ENCODE measurements at places on chromosomes 12 and 14.

GRCh38 chr14:68987653-68988036, 8.5 kb upstream of the ACTN1 start:
- DNase-seq = no peak

- DNase-seq = no peak
These were observed 58.9 kb downstream of the DHRS2 start for GRCh38 chr14:23694949-23695663.

GRCh38 chr14:62455446-62455845, 589.8 kb downstream of the KCNH5 start:
- DNase-seq = no peak

- DNase-seq = no peak
These were observed 50.8 kb downstream of the SLC16A7 start for GRCh38 chr12:59646636-59647035.

GRCh38 chr12:62986844-62987243, 51.9 kb upstream of the PPM1H start:
- DNase-seq = no peak

DNA sequence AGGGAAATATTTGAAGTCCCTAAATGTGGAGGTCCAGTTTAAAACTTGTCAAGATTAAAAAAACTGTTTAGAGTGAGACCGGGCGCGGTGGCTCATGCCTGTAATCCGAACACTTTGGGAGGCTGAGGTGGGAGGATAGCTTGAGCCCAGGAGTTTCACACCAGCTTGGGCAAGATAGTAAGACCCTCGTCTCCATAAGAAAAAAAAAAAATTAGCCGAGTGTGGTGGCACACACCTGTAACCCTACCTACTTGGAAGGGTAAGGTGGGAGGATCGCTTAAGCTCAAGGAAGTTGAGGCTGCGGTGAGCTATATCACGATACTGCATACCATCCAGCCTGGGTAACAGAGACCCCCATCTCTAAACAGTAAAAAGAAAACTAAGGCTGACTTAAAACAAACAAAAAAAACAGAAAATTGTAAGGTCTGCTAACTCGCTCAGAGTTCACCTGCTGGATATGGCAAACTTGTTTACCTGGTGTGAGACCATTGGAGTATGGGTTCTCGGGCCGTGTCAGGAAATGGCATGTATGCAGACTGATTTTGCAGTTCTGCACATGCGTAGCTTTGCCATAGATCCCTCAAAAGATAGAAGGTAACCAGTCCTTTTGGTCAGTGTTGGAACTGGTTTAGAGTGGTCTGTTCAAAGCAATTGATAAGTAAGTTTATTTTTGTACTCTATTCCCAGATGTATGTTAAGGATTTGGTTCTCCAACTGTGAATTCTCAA, 2.1 kb downstream of the RNF10 start:
- DNase-seq = no peak

GRCh38 chr12:89156340-89156739, 196.0 kb downstream of the DUSP6 start:
- no peak for DNase-seq

DNA sequence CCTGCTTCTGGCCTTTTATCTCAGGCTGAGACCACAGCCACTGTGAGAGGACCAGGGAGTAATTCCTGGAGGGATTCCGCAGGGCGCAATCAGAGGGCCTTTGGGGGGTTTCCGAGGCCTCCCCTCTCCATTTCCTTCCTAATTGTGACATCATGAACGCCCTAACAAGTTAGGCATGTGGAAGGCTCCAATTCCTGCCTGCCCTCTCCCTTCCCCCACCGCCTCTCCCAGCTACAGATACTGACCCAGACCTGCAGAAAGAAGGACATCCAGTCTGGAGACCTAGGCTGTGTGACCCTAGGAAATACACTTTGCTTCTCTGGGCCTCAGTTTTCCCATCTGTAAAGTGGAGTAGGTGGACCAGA, 637.9 kb downstream of the MED13L start:
- no peak for DNase-seq

- DNase-seq = no peak
These were observed 36.1 kb downstream of the PPHLN1 start for GRCh38 chr12:42361909-42362646.

GRCh38 chr12:82972624-82973023, 285.9 kb downstream of the TMTC2 start:
- DNase-seq = no peak

DNA sequence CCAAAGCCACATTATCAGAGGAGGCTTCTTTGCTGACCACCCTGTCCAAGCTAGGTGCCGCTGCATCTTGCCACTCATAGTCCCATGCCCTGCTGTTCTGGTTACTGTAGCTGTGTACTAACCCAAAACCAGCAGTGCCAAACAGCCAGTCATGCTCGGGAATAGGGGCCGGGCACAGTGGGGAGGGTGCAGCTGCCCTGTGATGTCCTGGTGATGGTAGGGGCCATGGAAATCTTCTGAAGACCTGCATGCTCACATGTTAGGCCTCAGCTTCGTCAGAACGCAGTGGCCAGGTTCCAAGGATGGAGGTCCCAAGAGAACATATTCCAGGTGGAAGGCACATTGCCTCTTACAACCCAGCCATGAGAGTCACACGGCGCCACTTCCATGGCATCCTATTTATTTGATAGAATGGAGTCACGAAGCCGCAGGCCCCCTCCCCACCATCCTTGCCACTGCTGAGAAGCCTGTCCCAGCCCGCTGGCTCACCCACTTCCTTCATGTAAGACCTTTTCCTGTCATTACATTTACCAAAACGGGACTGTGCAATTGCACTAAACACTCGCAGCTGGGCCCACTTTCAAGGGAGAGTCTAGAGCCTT, 48.5 kb downstream of the FAM222A start:
- DNase-seq = no peak

- no peak for DNase-seq
These were observed 8.1 kb downstream of the AVIL start for GRCh38 chr12:57810450-57810849.

DNA sequence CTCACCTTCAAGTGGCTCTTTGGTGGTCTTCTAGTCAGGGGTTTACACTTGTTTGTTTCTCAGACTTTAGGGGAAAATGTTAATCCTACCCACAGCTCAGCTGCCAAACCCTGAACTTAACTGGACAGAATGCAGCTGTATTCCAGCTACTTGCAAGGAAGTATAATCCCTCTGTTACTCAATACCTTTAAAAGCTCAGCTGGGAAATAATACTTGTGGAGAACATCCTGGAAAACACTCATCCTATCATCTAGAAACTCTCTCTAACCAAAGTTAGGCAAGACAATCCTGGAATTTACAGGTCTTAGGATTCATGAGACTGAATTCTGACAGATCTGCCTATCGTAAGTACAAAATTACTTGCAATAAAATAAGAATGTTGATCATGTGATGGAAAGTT, 404.1 kb downstream of the ADAMTS20 start:
- no peak for DNase-seq

DNA sequence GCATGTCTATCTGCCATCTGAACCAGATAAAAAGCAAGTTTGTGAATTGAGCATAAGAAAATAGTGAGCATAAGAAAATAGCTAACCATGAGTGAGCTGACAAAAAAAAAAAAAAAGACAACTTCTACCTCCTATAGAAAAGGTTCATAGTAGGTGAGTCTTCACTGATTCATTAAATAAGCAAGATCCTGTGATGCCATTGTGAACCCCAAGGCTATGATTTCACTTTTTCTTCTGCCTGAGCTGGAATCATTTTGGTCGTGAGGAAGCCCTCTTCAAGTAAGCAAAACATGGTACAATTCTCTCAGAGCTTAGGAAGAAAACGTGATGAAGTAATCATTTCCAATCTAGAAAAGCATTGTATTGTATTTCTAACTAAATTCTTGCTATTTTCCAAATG, 1.2 kb downstream of the PIK3C2G start:
- no peak for DNase-seq
